ENCODE measurements at places on chromosomes 5 and 9.
A peak's percentile ranks its signal among the peaks of the same experiment; 100 is the strongest.

DNA sequence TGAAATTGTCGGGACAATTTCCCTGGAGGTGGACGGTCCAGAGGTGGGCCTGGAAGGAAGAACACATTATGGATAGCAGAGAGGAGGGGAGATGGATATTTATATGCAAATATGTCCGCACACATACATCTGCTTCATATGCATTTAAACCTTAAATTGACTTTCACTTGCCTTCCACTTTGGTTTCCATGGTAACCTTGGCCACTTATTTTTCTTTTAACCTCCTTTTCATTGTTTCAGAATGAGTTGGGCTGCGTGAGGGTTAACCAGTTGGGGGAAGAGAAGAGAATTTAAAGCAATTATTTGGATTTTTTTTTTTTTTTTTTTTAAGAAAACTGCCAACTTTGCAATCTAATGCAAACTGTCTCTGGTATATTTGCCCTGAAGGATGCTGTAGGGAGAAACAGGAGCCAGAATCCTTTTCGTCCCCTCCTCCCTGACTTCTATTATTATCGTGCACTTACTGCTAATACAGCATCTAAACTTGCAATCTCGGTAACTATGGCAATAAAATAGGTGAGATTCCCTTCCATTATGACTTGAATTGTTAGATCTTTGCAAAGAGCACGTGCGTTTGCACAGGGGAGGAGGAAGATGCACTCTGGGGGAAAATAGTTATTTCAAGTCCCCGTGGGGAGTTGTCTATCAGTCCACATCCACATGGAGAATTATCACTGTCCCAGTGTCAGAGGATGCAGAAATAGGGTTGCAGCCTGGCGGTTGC, 35.6 kb downstream of the TLR4 start:
- no peak for DNase-seq

DNA sequence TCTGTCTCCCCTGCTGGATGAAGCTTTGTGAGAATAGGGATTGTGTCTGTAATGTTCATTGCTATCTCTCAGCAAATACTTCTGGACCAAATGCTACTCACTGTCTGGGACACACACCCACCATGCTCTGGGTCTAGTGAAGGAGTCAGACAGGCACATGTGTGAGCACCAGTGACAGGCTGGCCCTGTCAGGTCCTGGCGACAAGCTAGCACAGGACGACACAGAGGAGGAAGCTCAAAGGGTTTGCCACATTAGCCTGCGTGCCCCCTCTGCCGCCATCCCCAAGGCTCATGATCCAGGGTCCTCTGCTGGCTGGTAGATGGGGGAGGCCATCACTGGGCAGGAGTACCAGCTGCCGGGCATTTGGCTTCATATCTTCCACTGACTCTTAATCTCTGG, 23.3 kb downstream of the LRSAM1 start:
- DNase-seq = no peak

DNA sequence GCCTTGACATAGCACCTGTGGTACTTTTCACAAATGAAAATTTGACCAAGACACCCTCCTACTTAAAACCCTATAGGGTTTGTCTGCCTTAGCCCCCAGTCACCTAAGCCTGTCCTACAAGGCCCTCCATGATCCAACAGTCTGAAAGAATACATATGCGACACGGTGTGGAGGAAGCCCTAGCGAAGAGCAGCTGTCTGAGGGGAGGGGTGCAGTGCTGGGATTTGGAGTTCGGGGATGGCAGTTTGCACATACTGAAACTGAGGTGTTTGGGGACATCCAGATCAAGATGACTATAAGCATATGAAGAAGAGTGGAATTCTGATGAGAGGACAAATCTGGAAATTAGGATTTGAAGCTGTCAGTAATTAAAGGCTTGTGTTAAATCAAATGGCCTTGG, 7.2 kb upstream of the MYORG start:
- DNase-seq = no peak

- DNase-seq = no peak
These were observed 24.9 kb upstream of the CSNK1G3 start for GRCh38 chr5:123486951-123487655.

GRCh38 chr9:97478301-97478981, 23.0 kb upstream of the TMOD1 start:
- no peak for DNase-seq

DNA sequence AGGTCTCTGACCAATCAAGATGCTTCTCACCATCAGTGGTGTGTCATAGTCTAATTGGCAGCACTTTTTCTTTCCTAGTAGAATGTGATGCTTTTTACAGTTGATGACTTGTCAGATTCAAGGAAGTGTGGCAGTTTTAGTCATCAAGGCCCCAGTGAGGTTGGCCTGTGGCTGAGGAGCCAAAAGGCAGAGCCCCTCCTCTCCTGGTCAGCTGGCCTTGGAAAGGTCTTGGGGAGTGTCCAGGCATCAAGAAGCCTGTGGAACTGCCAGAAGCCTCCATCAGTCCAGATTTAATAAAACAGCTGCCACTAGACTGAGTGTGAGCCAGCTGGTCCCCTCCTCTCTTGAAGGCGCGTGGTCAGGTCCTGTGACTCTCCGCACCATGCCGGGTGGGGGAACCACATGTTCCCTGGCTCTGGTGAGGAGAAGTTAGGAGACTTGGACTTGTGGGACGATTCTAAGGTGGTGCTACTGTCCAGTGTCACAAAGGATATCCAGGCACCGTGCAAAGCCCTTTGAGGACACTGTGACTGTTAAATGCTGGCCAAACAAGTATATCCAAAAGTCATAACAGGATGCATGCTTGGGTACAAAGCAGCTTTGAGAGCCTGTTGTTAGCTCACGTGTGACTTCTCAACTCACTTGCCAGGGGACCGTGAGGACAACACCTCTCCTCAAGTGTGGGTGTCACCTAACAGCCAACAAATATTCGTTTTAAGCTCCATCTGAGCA, 6.1 kb upstream of the ANGPTL2 start:
- DNase-seq = no peak

- peak; percentile 17 for DNase-seq
These were observed 137.3 kb downstream of the LHFPL2 start for GRCh38 chr5:78511121-78511906.

DNA sequence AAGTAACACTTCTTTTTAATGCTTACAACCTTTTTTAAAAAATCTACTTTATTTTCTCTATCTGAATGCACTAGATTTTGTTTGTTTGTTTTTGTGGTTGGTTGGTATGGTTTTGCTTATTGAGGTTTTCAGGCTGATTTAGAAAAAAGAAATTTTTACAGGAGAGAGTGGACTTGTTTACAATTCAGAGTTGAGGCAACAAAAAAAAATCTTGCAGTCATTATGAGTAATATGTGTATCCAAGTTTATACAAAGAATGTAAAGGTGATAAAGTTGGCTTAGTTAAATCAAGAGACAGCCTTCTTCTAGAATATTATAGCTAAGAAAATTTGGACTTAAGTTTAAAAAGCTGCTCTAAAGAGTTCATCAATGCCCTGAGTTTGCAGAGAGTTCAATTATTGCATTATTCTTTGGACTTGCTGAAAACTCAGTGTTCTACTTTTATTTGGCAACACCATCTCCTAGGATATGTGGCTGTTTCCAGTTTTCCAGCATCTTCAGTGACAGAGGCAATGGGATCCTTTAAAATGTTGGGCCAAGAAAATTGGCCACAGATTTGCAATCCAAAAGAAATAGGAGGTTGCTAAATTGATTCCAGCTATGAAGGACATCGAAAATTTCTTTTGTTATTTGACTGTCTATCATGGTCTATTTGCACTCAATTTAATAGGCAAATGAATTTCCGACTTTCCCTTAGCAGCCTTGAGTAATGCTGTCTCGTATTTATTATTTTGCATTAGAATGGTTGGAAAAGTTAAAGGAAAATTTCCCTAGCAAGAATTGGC, 10.7 kb downstream of the STK32A start:
- no peak for DNase-seq

GRCh38 chr5:124522992-124523391, 223.4 kb downstream of the ZNF608 start:
- no peak for DNase-seq

- DNase-seq = no peak
These were observed 171.0 kb downstream of the ARRDC3 start for GRCh38 chr5:91211997-91212713.

- no peak for DNase-seq
These were observed 1.8 kb upstream of the JAKMIP2 start for GRCh38 chr5:147784146-147784987.

GRCh38 chr9:116365056-116365471, 211.5 kb downstream of the PAPPA start:
- peak; percentile 88 for DNase-seq

GRCh38 chr5:54742417-54742891, 224.9 kb downstream of the SNX18 start:
- DNase-seq = no peak

DNA sequence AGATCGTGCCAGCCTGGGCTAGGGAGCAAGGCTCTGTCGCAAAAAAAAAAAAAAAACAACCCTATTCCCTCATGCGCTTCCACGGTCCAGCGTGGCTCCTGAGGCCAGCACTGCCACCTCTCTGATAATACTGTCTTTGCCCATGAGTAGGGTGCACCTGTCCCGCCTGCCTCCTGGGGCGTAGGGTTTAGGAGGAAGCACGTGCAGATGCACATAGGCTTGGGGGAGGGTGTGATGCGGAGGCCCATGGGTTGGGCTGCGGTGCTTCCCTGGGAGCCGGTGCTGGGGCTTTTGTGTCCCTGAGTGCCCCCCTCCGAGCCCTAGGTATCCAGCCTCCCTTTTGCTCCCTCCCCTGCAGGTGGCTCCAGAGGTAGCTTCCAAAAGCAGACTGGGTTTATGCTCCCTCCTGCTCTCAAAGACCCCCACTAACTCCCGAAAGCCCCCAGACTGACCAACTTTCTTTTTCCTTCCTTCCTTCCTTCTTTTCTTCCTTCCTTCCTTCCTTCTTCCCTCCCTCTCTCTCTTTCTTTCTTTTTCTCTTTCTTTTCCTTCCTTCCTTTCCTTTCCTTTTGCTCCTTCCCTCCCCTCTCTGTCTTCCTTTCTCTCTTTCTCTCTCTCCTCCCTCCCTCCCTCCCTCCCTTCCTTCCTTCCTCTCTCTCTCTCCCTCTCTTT, 12.8 kb downstream of the FGFR4 start:
- no peak for DNase-seq

DNA sequence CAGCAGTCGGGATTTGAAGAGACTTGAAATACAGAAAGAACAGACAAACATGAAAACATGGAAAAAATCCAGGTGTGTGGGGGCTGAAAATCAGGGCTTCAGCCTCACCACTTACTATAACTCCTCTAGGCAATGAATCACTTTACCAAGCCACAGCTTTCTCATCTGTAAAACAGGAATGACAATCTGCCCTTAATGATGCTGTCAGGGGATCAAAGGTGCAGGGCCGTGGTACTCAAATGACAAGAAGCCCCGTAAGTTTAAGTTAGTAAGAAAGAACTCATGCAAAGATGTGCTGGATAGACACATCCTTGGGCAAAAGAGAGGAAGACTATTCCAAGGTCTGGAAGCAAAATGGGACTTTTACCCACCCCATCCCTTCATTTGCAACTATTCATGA, 34.7 kb downstream of the FBXW2 start:
- DNase-seq = no peak

GRCh38 chr5:131986161-131986912, 25.1 kb downstream of the ACSL6 start:
- DNase-seq = no peak

- no peak for DNase-seq
These were observed 33.1 kb downstream of the NDUFAF2 start for GRCh38 chr5:60977956-60978737.

DNA sequence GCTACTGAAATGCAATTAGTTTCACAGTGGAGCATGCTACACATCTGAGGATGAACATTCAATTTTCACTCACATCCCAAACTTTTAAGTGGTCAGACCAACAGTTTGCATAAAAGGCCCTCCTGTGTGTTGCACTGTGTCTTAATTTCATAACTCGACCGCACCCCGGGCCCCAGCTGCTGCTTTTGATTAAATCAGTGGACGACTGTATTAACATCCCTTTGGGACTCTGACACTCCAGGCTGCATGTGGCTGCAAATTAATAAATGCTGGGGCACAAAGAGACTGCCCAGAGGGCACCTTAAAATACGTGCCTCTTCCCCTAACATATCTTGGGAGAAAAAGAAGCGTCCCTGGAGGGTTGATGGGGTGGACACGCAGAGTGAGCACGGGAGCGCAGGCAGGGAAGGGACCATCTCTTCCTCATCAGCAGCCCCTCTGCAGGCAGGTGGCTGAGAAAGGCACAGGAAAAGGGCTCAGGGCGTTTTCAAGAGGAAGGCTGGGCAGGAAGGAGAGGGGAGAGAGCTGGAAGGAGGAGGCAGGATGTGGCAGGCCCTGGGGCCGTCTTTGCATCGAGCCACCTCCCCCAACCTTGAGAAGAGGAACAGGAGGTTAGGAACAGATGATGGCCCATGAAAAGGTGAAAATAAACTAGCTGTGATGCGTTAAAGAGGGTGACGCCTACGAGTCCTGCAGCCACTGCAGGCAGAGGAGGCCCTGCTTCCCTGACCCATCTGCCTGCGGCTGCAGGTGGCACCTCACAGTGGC, 18.6 kb downstream of the MED10 start:
- DNase-seq = no peak

DNA sequence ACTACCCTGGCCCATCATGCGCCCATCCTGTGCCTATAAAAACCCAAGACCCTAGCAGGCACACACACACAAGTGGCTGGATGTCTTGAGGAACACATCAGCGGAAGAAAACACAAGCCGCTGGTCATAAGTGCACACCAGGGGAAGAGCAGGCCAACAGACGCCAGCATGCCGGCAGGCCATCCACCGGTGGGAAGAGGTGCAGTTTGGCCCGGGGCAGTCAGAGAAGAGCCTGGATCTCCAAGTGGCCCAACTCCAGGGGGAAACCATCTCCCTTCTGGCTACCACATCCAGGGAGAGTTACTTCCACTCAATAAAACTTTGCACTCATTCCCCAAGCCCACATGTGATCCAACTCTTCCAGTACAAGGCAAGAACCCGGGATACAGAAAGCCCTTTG, 2001.3 kb upstream of the NUDT12 start:
- no peak for DNase-seq

- DNase-seq = peak; percentile 35
These were observed 4.7 kb downstream of the QRFP start for GRCh38 chr9:130891688-130892476.

- DNase-seq = no peak
These were observed 4.6 kb downstream of the ARHGEF37 start for GRCh38 chr5:149585910-149586309.

- DNase-seq = no peak
These were observed 84.5 kb downstream of the HAPLN1 start for GRCh38 chr5:83636156-83636555.

All from NCI-H2171 treated with DMSO at 0.1 percent for 48 hours (cell line).